Placental epithelial cell (primary cell): ENCODE measurements at places on chromosomes 5 and 9. TPM values are rescaled to one million over a fixed set of nuclear protein-coding genes. Genes with fewer than 3 reads are reported as not detected.

Gene SGCD
- under 0.01 and 0.11 TPM in 2 replicates for total RNA-seq

Gene TLR4
- total RNA-seq, result 0.39 and 0.43 TPM in 2 replicates

Gene SLC6A7
- not detected in 2 replicates for total RNA-seq

Gene AGXT2
- not detected in 2 replicates for total RNA-seq

Gene SCGB3A2
- 1.2 TPM in 1 of 2 replicates, not detected in the other for total RNA-seq

Gene SLC45A2
- total RNA-seq, result 0.11 and 0.79 TPM in 2 replicates

Gene CMBL
- 9.4 and 11.4 TPM in 2 replicates for total RNA-seq

Gene ODF2
- total RNA-seq, result 27.7 and 41.2 TPM in 2 replicates

Gene TSLP
- not detected in 2 replicates for total RNA-seq

Gene GRXCR2
- under 0.01 and 0.43 TPM in 2 replicates for total RNA-seq

Gene MCC
- 6.0 and 11.8 TPM in 2 replicates for total RNA-seq

Gene LHX3
- total RNA-seq, result not detected in 2 replicates

Gene SARDH
- 0.33 and 2.4 TPM in 2 replicates for total RNA-seq

Gene HTR4
- total RNA-seq, result not detected in 2 replicates

Gene ENTREP1
- total RNA-seq, result 0.39 and 0.54 TPM in 2 replicates

Gene ATG12
- 56.1 and 62.9 TPM in 2 replicates for total RNA-seq

Gene KIAA0825
- total RNA-seq, result 5.9 and 9.4 TPM in 2 replicates

Gene EEIG1
- total RNA-seq, result 15.8 and 22.4 TPM in 2 replicates

Gene NDUFB6
- total RNA-seq, result 13.0 and 48.9 TPM in 2 replicates

Gene CETN3
- total RNA-seq, result 13.1 and 18.8 TPM in 2 replicates

Gene MSH3
- total RNA-seq, result 17.8 and 23.6 TPM in 2 replicates

Gene IFNA17
- not detected in 2 replicates for total RNA-seq

Gene IRGM
- not detected in 2 replicates for total RNA-seq

Gene PRDM9
- total RNA-seq, result not detected in 2 replicates

Gene CLIC3
- 328 and 397 TPM in 2 replicates for total RNA-seq

Gene C5orf52
- not detected in 2 replicates for total RNA-seq

Gene TTF1
- 7.4 and 7.9 TPM in 2 replicates for total RNA-seq

Gene SPINK1
- total RNA-seq, result not detected in 2 replicates

Gene STC2
- 2.4 and 19.4 TPM in 2 replicates for total RNA-seq

Gene PCDHGA7
- 2.8 and 5.5 TPM in 2 replicates for total RNA-seq

Gene INSL4
- total RNA-seq, result not detected in 2 replicates

Gene IL5
- not detected in 2 replicates for total RNA-seq

Gene SPACA9
- total RNA-seq, result 1.4 and 5.5 TPM in 2 replicates

Gene IFNA13
- under 0.01 TPM in 1 of 2 replicates, not detected in the other for total RNA-seq

Gene ORM2
- total RNA-seq, result not detected in 2 replicates

Gene SHOC1
- total RNA-seq, result not detected in 2 replicates

Gene MAST4
- total RNA-seq, result 36.1 and 36.8 TPM in 2 replicates

Gene TYRP1
- total RNA-seq, result 0.33 and 0.79 TPM in 2 replicates

Gene PHYHD1
- 6.2 and 33.4 TPM in 2 replicates for total RNA-seq

Gene DOK3
- total RNA-seq, result 1.4 and 3.5 TPM in 2 replicates

Gene C9orf40
- 4.3 and 5.4 TPM in 2 replicates for total RNA-seq

Gene BAAT
- not detected in 2 replicates for total RNA-seq
